ENCODE measurements at places on chromosomes 11 and 22. TPM values are rescaled to one million over a fixed set of nuclear protein-coding genes. Genes with fewer than 3 reads are reported as not detected.

- H3K4me1 ChIP-seq = peaks cover 15% of the 10 kb centered on the region
- H3K27ac ChIP-seq = peak overlapping the region; percentile 67
- peaks cover 3% of the 10 kb centered on the region for H3K36me3 ChIP-seq
- DNase-seq = no peak
Measured at GRCh38 chr22:50581950-50582492, 628 bp downstream of the CHKB start.

Gene SYT7
- total RNA-seq = 10.6 TPM

GRCh38 chr11:31872076-31872443, 60.9 kb upstream of the PAX6 start:
- H3K4me1 ChIP-seq = peaks cover 11% of the 10 kb centered on the region
- no peak overlapping the region for H3K4me3 ChIP-seq
- no peaks in the 10 kb centered on the region for H3K36me3 ChIP-seq
- no peaks in the 10 kb centered on the region for H3K27me3 ChIP-seq
- no peak for DNase-seq

GRCh38 chr11:65314501-65315203, at the start of gene CDC42EP2:
Gene CDC42EP2, plus strand, starts transcription at chr11:65314866. Its CDS starts 6,033 bp downstream, at chr11:65320899.
- peak within 1 kb of the TSS; percentile 84 for H3K4me3 ChIP-seq
- no peak within 1 kb of the TSS for H3K27ac ChIP-seq
- H3K27me3 ChIP-seq = peaks cover 15% of the 10 kb centered on the region
- H3K36me3 ChIP-seq = no peaks in the 10 kb centered on the region
- DNase-seq = peak; percentile 87
- peaks cover 13% of the 10 kb centered on the region for H3K4me1 ChIP-seq

Gene KRTAP5-11
- total RNA-seq = not detected

DNA sequence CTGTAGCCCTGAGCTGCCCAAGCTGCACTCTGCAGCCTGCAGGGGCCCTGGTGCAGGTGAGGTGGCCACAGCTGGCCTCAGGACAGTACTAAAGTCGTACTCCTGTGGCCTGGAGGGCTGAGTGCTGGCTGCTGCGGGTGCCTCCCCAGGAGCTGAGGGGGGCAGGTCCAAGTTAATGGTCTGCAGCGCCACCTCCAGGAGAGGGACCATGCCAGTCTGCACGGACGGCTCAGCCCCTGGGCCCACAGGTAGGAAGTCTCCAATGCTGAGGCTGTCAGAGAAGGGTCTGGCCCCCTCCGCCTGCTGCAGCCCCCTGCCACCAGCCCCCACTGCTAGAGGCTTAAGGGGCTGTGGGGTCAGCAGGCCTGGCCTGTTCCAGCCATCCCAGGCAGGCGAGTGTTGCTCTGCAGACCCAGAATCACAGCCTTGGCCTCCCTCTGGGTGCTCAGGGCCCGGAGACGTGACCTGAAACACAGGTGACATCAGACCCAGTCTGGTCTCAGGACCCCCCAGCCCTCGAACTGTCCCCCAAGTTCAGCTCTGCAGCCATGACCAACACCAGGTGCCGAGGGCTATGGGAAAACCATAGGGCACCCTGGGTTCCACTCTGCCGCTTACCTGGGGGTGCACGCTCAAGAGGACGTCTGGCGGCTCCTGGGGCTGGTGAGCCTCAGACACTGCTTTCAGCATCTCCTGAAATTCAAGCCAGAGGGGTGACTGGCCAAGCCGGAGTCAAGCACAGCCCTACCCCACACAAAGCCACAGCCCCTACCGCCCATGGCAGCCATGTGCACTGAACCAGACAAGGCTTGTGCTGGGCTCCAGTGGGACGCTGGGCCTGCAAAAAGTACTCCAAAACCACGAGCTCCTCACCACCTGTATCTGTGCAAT, 20.8 kb downstream of the SELENOO start:
- no peak overlapping the region for H3K27ac ChIP-seq
- H3K4me3 ChIP-seq = no peak overlapping the region
- H3K36me3 ChIP-seq = peaks cover 14% of the 10 kb centered on the region
- DNase-seq = no peak

DNA sequence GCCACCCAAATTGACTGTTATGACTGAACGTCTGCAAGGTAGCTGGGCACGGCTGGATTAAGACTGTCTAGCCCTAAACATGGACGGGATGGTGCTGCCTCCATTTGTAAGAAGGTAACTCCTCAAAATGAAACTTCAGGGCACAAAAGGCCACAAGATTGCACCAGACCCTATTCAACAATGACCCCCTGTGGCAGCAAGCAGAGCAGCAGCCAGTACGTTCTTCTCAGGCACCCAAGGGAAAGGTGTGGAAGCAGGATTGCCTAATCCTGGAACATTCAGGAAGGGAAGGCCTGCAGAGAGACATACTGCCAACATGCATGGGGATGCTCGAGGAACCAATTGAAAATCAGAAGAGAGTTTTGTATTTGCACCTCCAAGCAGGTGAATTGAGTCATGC, 4.5 kb upstream of the TBX10 start:
- H3K27ac ChIP-seq = no peak overlapping the region
- DNase-seq = peak; percentile 45
- no peak overlapping the region for H3K4me3 ChIP-seq
- H3K27me3 ChIP-seq = peaks cover 27% of the 10 kb centered on the region
- H3K4me1 ChIP-seq = 0 out of 2 replicates have a peak, but pooled peaks cover 2% of the 10 kb centered on the region

GRCh38 chr11:1654388-1655167, 25.0 kb downstream of the KRTAP5-5 start:
- peaks cover 6% of the 10 kb centered on the region for H3K27me3 ChIP-seq
- H3K4me1 ChIP-seq = no peaks in the 10 kb centered on the region
- DNase-seq = no peak
- H3K36me3 ChIP-seq = no peaks in the 10 kb centered on the region
- H3K4me3 ChIP-seq = no peak overlapping the region

GRCh38 chr22:44752285-44753188, at the start of gene ARHGAP8:
Gene ARHGAP8, plus strand, starts transcription at chr22:44752575. Its CDS starts 33,953 bp downstream, at chr22:44786528.
- H3K36me3 ChIP-seq = no peaks in the 10 kb centered on the region
- DNase-seq = peak; percentile 72
- H3K4me1 ChIP-seq = peaks cover 25% of the 10 kb centered on the region
- H3K4me3 ChIP-seq = peak within 1 kb of the TSS; percentile 93
- peaks cover 7% of the 10 kb centered on the region for H3K27me3 ChIP-seq
- H3K27ac ChIP-seq = no peak within 1 kb of the TSS

Gene TMPRSS13
- total RNA-seq = 0.29 TPM

- no peak for DNase-seq
- no peak overlapping the region for H3K4me3 ChIP-seq
- no peaks in the 10 kb centered on the region for H3K36me3 ChIP-seq
- no peak overlapping the region for H3K27ac ChIP-seq
- H3K27me3 ChIP-seq = no peaks in the 10 kb centered on the region
Measured at GRCh38 chr22:27307545-27308247, 493.9 kb downstream of the MN1 start.

DNA sequence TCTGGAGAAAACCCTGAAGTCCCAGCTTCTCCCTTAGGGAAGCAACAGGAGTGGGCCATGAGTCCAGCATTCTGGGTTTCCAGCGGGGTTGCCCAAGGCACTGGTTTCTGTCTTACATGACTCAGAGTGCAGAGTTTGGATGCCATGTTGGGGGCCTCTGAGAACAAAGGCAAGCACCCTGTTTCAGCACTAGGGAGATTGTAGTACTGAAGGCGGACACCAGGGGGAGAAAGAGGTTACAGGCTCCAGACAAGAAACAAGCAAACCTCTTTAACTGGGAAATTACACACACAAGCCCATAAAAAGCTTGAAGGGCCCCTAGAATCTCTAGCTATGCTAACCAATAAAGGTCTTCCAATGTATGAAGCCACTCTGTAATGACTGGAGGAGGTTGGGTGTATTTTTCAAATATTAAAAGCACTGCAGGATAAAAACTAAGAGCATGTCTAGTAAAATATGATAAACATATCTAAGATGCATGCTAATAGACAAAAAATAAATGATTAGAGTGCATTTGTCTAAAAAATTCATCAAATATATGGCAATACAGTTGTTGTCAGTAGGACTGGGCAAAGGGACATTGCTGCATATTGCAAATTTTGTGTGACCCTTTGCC, 7.1 kb downstream of the MS4A6E start:
- no peak overlapping the region for H3K27ac ChIP-seq
- peak; percentile 94 for DNase-seq
- no peak overlapping the region for H3K4me3 ChIP-seq
- H3K4me1 ChIP-seq = no peaks in the 10 kb centered on the region
- H3K27me3 ChIP-seq = no peaks in the 10 kb centered on the region

- peaks cover 6% of the 10 kb centered on the region for H3K27me3 ChIP-seq
- DNase-seq = no peak
- no peaks in the 10 kb centered on the region for H3K36me3 ChIP-seq
- no peak overlapping the region for H3K27ac ChIP-seq
Measured at GRCh38 chr11:282171-282570, 4.0 kb downstream of the NLRP6 start.

DNA sequence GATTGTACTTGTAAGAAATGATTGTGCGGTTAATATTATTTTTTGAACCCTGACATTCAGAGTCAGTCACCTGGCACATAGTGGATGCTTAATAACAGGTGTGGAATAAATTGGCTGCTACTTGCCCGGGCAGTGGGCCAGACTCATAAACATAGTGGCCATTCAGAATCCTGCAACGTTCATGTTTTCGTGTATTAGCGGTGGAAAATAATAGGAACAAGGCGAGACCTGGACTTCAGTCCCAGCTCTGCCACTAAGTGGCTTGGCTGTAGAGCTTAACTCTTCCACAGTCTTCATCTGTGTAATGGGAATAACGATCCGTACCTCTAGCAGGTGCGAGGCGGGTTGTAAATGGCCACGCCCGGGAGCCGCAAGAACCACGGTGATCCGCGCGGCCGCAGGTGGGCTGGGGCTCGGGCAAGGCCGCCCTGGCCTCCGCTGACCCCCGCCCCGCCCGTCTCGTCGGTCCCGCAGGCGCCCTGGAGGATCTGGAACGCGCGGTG, 761 bp upstream of the TMEM25 start:
- no peaks in the 10 kb centered on the region for H3K27me3 ChIP-seq
- DNase-seq = peak; percentile 66
- H3K27ac ChIP-seq = no peak overlapping the region
- no peaks in the 10 kb centered on the region for H3K36me3 ChIP-seq
- peaks cover 6% of the 10 kb centered on the region for H3K4me1 ChIP-seq

DNA sequence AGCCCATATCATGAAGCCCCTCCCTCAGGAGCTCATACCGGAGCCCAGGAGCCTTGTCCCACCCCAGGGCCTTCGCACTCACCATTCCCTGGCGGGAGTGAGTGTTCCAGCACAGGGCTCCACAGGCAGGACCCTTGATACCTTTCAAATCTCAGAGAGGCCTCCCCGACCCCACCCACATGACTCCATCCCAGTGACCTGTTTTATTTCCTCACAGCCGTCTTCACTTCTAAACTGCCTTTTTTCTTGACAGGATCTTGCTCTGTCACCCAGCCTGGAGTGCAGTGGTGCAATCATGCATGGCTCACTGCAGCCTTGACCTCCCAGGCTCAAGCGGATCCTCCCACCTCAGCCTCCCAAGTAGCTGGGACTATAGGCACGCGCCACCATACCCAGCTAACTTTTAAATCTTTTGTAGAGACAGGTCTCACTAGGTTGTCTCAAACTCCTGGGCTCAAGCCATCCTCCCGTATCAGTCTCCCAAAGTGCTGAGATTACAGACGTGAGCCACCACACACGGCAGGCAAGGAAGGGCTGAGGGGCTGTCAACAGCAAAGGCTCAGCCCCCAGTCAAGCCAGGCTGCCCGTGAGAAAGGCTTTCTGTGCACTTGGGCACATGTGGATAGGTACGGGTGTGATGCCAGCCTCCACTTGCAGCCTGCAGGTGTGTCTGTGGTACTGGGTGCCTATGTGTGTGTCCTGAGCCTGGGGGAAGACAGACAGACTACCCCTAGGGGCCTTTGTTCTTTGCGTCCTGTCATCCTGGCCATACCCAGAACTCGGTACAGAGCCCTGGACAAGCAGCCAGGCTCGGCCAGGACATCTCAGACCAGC, 9.3 kb downstream of the RPL3 start:
- peaks cover 10% of the 10 kb centered on the region for H3K4me1 ChIP-seq
- no peak overlapping the region for H3K4me3 ChIP-seq
- H3K27me3 ChIP-seq = no peaks in the 10 kb centered on the region
- DNase-seq = peak; percentile 66
- H3K27ac ChIP-seq = no peak overlapping the region
- H3K36me3 ChIP-seq = peaks cover 31% of the 10 kb centered on the region

DNA sequence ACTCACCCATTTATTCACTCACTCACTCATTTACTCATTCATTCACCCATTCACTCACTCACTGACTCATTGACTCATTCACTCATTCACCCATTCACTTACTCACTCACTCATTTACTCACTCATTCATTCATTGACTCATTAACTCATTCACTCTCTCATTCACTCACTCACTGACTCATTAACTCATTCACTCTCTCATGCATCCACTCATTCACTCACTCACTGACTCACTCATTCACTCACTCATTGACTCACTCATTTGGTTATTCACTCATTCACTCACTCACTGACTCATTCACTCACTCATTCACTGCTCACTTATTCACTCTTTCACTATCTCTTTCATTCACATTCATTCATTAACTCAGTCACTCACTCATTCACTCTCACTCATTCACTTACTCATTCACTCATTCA, 2.5 kb upstream of the MUC5AC start:
- H3K27me3 ChIP-seq = no peaks in the 10 kb centered on the region
- no peaks in the 10 kb centered on the region for H3K36me3 ChIP-seq
- no peak for DNase-seq

DNA sequence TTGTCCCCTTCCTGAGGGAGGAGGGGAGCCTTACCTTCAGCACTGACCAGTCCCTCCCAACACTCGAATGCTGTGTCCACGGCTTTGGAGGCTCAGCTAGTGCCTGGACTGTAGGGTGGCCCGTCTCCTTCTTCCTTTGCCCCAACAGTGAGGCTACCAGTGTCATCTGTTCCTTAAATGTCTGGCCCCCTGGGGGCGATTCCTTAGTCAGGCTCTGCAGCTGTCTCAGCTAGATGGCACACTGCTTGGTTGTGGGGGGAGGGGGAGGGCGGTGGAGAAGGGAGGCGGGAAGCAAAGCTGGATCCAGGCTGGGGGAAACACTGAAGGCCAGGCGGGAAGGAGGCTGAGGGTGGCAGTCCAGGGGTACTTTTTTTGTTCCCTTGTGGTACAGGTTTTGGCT, at the start of gene IGSF22:
TSS of gene IGSF22 (minus strand) at position 149 of the 400 bp plus-strand sequence. CDS start 1,952 bp downstream, outside the sequence.
- no peak for DNase-seq
- H3K27ac ChIP-seq = no peak within 1 kb of the TSS
- H3K36me3 ChIP-seq = no peaks in the 10 kb centered on the region
- H3K27me3 ChIP-seq = no peaks in the 10 kb centered on the region
- H3K4me1 ChIP-seq = no peaks in the 10 kb centered on the region

All from H1 (cell line).